Activated CD4-positive, CD25-positive, alpha-beta regulatory T cell treated with anti-CD3 and anti-CD28 coated beads, Interleukin-2, amount 50 U/mL, for 16 hours (primary cell): ENCODE measurements at places on chromosomes 1 and 21.

GRCh38 chr21:45308194-45309068, 20.7 kb upstream of the POFUT2 start:
- DNase-seq: no peak

DNA sequence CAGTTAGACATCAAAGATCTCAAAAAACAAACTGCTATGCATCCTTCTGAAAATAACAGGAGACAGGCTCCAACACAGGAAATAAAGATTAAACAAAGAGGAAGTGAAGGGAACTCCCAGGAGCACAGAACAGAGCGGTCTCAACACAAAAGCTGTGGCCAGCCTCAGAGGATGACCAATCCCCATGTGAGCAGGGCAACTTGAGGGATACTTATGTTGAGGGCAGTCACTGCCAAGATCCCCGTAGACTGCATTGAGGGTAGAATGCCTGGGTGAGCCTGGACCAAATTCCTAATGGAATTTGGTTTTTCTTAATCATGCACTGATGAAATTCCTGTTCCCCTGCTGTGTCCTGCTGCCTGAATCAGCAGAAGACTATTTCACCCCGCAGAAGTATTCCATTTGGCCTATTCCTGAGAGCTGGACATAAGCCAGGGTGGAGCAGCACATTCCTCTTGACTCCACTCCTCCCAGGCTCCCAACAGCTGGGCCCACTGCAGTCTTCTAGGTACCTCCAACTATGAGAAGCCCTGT, 49.0 kb downstream of the JAK1 start:
- DNase-seq: no peak

DNA sequence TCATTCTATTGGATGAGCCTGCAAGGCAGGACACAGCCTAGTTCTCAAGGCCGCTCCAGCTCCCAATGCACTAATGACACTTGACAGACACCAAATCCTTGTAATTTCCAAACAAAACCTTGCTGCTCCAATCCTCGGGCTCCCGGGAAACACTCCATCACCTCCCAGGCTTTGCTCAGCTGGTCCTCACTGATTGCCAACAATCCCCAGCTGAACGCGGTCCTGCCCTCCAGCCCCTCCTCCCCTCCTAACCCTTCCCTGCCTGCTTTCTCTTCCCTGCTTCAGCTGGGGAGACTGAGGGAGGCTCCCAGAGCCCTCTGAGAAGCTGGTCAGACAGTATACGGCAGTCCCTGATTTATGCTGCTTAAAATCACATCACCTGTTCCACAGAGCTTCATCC, 114.4 kb upstream of the TNR start:
- no peak for DNase-seq

DNA sequence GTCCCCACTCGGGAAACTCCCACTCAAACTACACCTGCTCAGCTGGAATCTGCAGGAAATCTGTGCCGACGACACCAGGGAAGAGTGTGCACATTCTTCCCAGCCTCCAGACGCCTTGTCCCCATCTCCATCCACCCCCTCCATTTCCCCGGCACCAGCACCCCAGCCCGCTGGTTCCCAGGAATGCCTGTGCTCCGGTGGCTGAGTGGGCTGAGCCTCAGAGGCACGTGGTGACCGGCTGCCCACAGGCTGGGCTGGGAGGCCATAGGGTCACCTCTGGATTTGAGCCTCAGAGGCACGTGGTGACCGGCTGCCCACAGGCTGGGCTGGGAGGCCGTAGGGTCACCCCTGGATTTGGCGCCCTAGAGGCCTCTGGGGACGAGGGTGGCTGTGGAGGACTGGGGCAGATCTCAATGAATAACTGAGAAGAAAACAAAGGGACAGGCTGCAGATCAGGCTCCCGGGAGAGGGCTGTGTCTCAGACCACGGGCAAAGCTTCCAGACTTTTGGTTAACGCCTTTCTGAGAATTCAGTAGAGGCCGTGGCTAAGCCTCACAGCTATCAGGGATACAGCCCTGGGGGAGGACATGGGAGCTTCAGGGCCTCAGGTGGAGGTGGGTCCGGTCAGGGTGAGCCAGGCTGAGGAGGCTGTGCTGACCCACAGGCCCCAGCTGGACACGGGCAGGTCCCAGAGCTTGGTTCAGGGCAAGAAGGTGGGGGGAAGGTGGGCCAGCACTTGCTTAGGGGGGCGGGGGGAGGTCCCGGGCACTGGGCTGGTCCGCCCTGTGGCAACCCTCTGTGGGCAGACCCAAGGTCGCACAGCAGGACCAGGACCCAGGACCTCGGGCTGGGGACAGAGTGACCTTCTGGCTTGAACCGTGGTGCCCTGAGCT, 17.3 kb upstream of the TTLL10 start:
- no peak for DNase-seq

GRCh38 chr1:248906753-248907661, 972 bp downstream of the PGBD2 start:
- DNase-seq: no peak

DNA sequence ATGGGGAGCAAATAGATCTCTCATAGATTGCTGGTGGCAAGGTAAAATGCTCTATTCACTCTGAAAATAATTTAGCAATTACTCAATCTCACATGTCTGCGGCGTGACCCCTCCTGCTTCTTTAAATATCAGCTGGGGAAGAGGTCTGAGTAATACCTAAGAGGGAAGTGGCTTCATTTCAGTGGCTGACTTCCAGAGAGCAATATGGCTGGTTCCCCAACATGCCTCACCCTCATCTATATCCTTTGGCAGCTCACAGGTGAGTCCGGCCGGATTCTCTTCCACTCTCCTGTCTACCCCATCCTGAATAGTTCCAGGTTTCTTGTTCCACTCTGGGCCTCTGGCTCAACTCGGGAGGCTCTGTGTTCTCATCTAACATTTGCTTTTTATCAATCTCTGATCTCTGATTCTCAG, at the start of gene SLAMF7:
TSS of gene SLAMF7 (plus strand) at position 150 of the 414 bp plus-strand sequence. CDS start at position 205, 55 bp downstream.
- DNase-seq: no peak

- DNase-seq: no peak
Measured at GRCh38 chr1:157371826-157372225, 180.5 kb downstream of the FCRL5 start.
